T47D (cell line): ENCODE measurements at places on chromosomes 13 and 19.

- DNase-seq, result no peak
Measured at GRCh38 chr13:40692946-40693345, 26.5 kb upstream of the FOXO1 start.

DNA sequence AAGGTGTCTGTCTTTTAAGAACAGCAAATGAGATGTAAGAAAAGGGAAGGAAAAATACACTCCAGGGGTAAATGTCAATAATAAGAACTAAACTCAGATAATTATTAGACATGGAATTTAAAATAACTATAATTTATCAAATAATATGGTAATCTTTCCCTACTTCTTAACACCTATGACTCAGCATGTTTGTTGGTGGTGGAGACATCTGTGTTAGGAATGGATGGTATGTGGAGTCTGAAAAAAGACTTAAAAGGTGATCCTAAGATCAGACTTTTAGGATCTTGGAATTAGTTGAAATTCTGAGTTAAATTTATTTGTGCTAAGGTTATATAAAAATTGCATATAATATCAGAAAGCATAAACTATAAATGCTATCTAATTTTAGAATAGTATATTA is 915.1 kb downstream of the SLITRK5 start:
- DNase-seq, result no peak

DNA sequence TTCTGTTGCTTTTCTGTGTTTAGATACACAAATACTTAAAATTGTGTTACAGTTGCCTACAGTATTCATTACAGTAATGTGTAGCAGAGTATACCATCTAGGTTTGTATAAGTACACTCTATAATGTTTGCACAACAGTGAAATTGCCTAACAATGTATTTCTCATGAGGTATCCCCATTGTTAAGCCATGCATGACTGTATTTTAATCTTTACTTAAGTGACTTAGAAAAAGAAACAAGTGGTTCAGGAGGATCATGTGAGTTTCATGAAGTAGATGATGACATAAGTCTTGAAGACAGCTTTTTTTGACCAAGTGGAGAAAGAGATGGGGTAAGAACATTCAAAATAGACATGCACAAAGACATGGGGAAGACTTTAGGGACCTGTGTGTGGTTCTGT is 8.4 kb upstream of the KCTD4 start:
- no peak for DNase-seq

GRCh38 chr19:42601811-42602443 is 7.2 kb upstream of the CEACAM8 start:
- peak; percentile 70 for DNase-seq
